Bronchial epithelial cell (primary cell): ENCODE measurements at places on chromosomes 11 and 22.

GRCh38 chr11:129247135-129247534 lies 55.0 kb upstream of the ARHGAP32 start:
- DNase-seq: peak; percentile 13

DNA sequence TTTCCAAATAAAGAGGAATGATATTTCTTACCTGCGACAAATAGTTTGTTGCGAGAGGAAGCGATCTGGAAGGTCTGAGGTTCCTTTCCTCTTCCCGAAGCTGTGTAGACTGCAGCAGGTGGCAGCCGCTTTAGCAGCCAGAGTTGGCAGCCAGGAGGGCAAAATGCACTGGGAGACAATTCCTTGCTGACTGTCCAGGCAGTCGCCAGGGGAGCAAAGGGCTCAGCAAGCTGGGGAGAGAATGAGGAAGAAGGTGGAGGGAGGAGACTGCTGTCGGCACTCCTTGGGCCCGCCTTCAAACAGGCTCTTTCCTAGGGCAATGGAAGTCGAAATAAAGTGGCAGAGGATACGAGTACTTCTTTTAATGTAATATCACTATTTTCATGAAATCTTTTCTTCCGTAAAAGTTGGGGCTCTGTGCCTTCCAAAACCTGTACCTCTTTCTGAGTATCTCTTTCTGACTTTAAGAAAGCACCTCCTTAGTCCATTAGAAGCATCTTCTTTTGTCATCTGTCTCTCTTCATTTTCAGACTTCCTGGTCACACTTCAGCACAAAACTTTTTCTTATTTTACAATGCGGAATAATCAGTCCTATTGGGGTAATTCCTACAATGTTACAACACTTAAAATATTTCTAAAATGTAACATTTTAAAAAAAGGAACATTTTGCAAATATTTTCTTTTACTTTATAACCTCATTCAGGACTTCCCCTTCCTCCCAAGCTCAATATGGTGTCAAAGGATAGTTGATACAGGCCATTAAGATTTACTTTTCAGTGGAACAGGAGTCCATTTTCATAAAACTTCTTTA lies at the start of gene IL18:
IL18 (minus strand) TSS at position 220 of the 811 bp plus-strand sequence. CDS start 9,041 bp downstream, outside the sequence.
- DNase-seq: peak; percentile 74

GRCh38 chr11:119623682-119624081 lies 105.3 kb downstream of the NECTIN1 start:
- no peak for DNase-seq

GRCh38 chr11:1574238-1574932 lies 2.3 kb upstream of the DUSP8 start:
- DNase-seq: no peak

DNA sequence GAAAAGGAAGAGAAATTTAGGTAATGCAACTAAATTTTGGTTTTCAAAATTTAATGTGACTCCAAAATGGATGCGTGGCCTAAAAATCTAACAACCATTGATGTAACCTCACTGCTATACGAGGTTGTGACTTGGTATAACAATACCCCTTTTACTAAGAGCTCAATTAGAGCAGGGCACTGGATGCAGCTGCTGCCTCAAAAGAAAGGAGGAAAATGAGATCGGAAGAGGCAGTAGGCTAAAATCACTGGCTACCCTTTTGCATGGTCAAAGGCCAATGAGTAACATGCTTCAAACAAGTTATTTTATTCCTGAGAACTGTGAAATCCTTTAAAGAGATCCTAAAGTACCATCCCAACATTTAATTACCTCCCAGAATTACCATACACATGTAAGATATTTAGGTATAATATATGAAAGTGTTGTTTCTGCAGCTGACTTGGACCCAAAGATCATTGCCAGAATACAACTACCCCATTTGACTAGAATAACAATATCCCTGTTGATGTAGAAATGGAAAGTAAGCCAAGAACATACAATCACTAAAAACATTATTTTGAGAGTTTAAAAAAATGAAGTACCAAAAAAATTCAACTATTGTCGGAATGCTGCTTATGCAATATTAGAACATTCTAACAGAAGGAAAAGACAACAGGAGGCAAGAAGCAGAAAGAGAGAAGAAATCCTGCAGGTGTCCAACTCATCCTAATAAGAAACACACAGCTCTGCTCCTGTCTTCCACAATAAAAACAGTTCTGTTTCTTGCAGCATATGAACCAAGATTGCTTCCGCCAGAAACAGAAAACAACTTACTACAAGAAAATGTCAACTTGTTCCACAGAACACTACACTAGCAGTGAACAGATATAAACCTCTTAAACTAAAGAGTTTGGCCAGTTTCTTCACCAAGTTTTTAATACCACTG lies 15.0 kb downstream of the SIK3 start:
- no peak for DNase-seq

- peak; percentile 77 for DNase-seq
Measured at GRCh38 chr11:85815186-85815931, 4.4 kb upstream of the SYTL2 start.

- DNase-seq: no peak
Measured at GRCh38 chr11:60512651-60513225, 2.5 kb upstream of the MS4A13 start.

GRCh38 chr22:47090591-47091245 lies 328.3 kb downstream of the TBC1D22A start:
- no peak for DNase-seq

- DNase-seq: peak; percentile 67
Measured at GRCh38 chr11:86919557-86920210, 35.5 kb downstream of the FZD4 start.

- DNase-seq: no peak
Measured at GRCh38 chr11:75770102-75770501, 1.5 kb downstream of the DGAT2 start.

GRCh38 chr11:120527111-120527761 lies 15.7 kb downstream of the GRIK4 start:
- DNase-seq: no peak
